Muscle of leg (tissue), 16 donors: ENCODE measurements at places on chromosomes 16 and 17. TPM values are rescaled to one million over a fixed set of nuclear protein-coding genes. Genes with fewer than 3 reads are reported as not detected.

Gene HS3ST3B1
- 3.6 TPM for polyA plus RNA-seq

Gene ANKFN1
- 0.41 TPM for polyA plus RNA-seq

Gene NT5C
- 49.1 TPM for polyA plus RNA-seq

Gene CCL16
- polyA plus RNA-seq = 0.53 TPM
